ENCODE measurements at places on chromosomes 4 and X.

DNA sequence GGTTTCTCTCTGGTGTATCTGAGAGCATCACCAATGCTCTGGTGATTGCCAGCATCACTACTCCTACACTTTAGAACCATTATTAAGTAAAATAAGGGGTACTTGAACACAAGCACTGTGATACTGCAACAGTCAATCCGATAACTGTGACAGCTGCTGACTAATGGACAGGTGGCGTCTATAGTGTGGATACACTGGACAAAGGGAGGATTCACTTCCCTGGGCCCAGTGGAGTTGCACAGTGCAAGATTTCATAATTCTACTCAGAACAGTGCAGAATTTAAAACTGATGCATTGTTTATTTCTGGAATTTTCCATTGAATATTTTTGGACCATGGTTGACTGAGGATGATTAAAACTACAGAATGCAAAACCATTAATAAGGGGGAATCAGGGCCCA lies 97.8 kb downstream of the SHROOM3 start:
- DNase-seq: no peak

DNA sequence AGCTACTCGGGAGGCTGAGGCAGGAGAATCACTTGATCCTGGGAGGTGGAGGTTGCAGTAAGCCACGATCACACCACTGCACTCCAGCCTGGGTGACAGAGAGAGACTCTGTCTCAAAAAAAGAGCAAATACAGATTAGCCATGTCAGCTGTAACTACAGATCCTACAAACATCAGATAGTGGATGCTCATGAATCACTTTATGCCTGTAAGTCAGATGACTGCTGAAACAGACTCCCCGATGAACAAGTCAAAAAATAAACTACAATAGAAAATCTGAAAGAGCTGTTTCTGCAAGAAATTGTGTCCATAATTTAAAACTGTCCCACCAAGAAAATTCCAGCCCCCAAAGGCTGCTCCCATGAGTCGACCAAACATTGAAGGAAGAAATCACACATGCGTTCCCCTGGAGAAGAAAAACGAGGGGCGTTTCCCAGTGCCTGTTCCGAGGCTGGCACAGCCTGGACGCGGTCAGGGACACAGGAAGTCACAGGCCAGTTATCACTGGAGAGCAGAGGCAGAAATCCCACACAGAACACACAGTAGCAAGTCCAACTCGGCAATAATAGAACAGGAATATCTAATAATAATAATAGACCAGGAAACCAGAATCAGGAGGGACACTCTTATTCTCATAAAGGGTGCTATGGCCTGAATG lies 30.0 kb upstream of the GTPBP6 start:
- DNase-seq: no peak

DNA sequence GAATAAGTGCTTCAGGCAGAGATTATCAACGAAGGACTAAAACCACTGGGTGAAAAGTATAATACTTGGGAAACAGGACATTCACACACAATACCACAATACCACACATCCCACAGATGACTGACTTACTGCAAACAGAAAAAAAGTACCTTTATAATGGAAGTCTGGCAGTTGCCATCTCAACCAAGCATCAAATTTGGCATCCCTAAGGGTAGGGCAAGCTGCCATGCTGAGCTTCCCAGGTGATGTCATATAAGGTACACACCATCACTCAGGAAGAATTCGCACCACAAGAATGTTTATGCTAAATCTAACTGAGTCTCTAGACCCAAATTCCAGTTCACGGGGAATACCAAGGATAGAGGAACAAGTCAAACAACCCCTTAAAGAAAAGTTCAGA lies 9.1 kb downstream of the QDPR start:
- DNase-seq: no peak

- DNase-seq: no peak
Observed at GRCh38 chrX:108734426-108734825, 1.9 kb downstream of the IRS4 start.

GRCh38 chr4:41455206-41455605 lies 82.8 kb upstream of the LIMCH1 start:
- DNase-seq: no peak

GRCh38 chrX:119817130-119817690 lies 25.8 kb upstream of the RPL39 start:
- DNase-seq: no peak

- DNase-seq: no peak
Observed at GRCh38 chr4:25000639-25001038, 30.1 kb downstream of the LGI2 start.

GRCh38 chrX:1336331-1336943 lies at the start of gene IL3RA:
Gene IL3RA, plus strand, starts transcription at chrX:1336785. Its CDS starts 4,981 bp downstream, at chrX:1341766.
- no peak for DNase-seq

DNA sequence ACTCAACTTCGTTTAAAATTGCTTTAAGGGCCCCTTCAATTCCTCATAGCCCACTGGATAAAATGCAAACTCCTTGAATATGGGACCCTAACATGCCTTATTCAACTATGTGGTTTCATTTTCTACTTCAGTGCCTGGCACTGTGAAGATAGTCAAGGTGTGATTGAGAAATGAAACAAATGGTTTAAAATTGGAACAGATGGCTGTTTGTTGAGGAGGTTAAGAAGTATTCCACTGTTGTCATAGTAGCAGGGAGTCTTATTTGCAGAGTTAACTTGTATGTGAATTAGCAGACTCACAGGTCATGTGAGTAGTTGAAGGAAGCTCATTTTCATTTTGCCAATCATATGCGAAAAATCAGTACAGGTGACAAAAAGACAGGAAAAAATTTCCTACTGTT lies 593.3 kb downstream of the KCTD8 start:
- no peak for DNase-seq

GRCh38 chr4:147943159-147943638 lies 211.3 kb downstream of the ARHGAP10 start:
- DNase-seq: no peak

GRCh38 chrX:100070334-100070849 lies 339.7 kb downstream of the PCDH19 start:
- DNase-seq: no peak

GRCh38 chrX:85836868-85837267 lies 210.5 kb downstream of the CHM start:
- DNase-seq: no peak

DNA sequence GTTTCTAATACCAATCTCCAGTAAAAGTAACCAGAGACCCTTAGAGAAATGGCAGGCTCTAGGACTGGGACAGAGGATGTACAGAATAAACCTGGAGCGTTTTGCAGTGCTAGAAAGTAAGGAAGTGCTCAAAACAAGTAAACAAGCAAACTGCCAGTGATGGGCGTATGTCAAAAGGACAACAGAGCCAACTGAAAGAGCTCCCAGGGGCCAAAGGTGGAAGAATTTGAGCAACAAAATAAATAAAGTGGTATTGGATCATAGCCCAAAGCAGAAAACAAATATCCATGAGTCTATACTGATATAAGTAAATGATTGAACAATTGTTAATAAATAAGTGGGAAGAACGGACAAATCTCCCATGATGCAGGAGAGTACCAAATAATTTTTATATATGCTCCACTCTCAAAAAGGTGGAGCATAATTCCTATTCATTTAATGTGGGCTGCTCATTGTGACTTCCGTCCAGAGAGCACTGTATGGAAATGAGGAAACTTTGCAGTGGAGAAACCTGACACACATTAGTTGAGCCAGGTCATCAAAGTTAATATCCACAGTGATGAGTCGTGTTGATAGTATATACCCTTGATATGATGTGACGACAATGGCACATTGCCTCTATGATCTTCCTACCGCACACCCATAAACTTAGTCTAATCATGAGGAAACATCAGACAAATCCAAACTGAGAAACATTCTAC lies 17.8 kb upstream of the SEPTIN11 start:
- DNase-seq: no peak

DNA sequence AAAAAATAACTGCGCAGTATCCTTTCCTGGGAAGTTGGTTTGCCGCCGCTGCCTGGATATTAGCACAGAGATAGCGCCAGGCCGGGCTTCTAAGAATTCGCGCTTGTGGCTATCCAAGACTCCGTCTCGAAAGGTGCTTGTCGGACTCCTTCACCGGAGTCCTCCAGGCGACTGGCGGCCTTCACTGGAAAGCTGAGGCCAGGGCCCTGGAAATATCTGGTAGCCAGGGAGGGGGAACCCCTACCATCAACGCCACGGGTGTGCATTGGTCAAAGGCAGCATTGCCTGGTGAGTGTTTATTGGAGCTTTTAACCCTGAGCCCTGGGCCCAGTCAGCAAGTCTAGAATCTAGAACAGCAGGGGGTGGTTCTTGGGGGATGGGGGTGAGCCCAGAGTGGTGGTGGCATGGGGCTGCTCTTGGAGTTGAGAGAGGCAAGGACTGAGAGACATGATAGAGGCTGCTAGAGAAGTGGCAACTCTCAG lies 577 bp upstream of the PIM2 start:
- DNase-seq: no peak

DNA sequence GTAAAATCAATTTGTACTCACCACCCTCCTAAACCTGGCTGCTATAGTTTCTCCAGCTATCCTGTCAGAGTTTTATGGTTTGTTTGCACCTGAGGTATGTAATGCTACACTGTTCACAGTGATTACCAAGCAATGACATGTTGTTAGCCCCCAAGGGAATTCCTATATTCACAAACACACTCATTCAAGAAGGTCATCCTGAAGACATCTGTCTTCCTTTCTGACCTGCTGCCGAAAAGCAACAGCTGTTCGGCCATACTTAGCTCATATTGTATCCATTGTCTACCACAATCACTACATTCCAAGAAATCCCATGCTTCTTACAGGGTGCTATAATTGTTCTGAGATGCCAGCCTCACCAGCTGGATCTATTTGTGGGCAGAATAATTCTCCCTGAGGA lies 160.1 kb upstream of the GYPA start:
- DNase-seq: no peak

DNA sequence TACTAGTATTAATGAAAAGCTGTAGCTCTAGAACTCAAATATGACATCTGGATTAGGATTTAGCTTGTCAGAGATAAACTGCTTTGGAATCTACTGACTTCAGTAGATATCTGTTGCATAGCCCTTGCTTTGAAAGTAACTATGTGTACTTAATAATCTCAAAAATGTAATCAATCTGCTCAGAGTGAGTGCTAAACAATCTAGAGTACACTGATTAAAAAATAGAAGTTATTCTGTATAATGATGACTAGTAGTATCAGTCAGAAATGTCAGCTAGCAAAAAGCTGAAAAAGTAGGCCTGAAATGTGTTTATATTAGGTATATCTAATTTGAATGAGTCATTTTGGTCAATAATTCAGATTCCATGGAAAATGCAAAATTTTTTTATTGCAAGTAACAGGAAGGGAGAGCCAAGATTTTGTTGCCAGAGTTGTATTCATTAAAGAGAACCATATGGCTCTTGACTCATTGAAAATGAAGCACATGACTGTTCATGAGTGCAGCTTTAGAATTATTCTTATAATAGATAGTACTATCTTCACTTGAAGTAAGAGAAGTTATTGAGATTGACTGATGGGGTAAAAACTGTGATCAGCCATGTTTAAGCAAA lies 20.0 kb downstream of the CLCN3 start:
- DNase-seq: no peak

GRCh38 chrX:65598559-65599147 lies 64.1 kb upstream of the LAS1L start:
- DNase-seq: no peak

DNA sequence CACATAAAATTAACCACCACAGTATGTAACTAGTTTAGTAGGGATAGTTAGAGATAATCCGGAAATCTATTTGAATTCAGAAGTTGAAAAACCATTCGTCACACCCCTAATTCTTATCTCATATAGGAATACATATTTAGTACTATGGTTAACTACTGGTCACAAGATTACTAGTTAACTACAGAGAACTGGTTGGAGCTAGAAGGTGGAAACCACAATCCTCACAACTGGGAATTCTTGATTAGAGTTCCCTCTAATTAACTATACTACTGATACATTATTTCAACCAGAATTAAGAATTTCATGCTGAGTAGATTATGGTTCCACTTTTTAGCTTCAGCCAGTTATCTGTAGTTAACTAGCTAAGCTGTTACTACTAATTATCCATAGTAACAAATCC lies 39.9 kb upstream of the NKAP start:
- DNase-seq: no peak

- DNase-seq: no peak
Observed at GRCh38 chr4:23857367-23857959, 32.4 kb downstream of the PPARGC1A start.

- no peak for DNase-seq
Observed at GRCh38 chrX:37717708-37718107, 32.1 kb downstream of the XK start.

GRCh38 chr4:142406499-142406835 lies 439.6 kb downstream of the INPP4B start:
- no peak for DNase-seq

GRCh38 chr4:26069218-26069617 lies 155.2 kb downstream of the SMIM20 start:
- no peak for DNase-seq

DNA sequence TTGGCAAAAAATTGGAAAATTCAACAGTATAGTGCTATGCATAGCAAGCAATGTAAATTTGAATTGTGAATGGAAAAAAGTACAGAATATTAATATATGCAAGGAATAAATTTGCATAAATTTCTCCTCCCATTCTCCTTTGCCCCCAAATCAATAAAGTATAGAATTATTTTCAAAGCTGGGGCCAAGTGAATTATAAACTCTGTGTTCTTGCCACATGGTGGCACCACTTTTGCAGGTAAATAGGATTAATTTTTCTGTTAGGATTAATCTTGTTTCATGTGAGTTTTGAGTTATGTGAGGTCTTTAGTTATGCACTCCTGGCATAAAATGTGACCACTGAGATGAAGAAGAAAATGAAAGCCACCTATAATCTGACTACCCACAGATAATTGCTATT lies 19.9 kb downstream of the COPS4 start:
- DNase-seq: no peak

DNA sequence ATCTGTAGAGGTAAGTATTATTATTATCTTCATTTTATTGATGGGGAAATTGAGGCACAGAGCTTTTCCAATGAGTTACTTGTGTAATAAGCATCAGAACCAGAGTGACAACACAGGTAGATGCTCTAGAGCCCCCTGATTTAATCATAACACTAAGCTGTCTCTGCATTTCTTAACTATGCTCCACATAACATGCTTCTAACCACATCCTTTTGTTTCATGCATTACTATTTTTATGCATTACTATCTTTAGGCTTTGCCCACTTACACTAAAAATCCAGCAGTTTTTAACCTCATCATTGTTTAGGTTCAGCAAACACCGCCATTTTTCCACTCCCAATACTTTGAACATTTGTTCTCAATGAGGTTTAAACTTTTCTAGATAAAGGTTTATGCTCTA lies 1900.8 kb upstream of the PCDH10 start:
- no peak for DNase-seq

DNA sequence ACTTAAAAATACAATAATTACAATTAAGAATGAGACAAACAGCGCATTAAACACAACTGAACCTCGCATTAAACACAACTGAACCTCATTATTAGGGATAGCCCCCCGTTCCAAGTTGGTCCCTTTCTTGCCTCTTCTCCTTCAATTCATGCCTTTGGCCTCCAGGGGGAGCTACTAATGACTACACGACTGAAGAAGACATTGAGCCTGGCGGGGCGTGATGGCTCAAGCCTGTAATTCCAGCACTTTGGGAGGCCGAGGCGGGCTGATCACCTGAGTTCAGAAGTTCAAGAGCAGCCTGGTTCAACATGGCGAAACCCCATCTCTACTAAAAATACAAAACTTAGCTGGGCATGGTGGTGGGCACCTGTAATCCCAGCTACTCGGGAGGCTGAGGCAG lies 56.4 kb upstream of the NWD2 start:
- DNase-seq: no peak
